Stimulated activated CD8-positive, alpha-beta memory T cell treated with anti-CD3 and anti-CD28 coated beads, Interleukin-7, amount 100 ng/mL, for 24 hours (primary cell): ENCODE measurements at places on chromosomes 7 and 10.

- DNase-seq = no peak
These were observed 270.0 kb downstream of the TRIL start for GRCh38 chr7:28688174-28688573.

DNA sequence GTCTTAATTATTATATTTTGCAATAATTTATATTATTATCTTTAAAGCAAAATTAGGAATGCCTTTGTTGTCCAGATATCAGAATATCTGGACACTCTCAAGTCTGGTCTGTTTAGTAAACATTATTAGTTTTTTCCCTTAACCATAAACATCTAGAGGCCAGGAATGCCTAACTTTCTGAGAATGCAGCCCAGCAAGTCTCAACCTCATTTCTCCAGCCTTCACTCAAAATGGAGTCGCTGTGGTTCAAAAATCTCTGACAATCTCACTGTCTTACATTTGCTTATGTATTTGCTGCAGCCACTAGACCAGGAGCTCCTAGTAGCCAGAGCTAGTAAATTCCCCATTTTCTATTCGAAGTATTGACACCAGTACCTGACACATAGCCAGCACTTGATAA is 49.7 kb upstream of the INHBA start:
- DNase-seq = no peak

- no peak for DNase-seq
These were observed 57.5 kb downstream of the ICA1 start for GRCh38 chr7:8204339-8205030.

DNA sequence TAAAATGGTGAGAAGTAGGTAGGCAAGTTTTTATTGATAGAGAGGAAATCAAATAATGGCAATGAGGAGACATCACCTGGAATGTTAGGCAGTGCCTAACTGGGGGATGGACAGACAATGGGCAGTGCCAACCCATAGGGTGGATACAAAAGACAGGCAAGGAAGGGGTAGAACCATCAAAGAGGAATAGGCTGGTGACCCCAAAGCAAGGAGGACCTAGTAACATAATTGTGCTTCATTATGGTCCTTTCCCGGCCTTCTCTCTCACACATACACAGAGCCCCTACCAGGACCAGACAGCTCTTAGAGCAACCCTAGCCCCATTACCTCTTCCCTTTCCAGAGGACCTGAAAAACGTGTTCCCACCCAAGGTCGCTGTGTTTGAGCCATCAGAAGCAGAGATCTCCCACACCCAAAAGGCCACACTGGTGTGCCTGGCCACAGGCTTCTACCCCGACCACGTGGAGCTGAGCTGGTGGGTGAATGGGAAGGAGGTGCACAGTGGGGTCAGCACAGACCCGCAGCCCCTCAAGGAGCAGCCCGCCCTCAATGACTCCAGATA is 30.0 kb downstream of the PRSS2 start:
- no peak for DNase-seq

GRCh38 chr10:11354823-11355222 is 256.6 kb downstream of the USP6NL start:
- no peak for DNase-seq

DNA sequence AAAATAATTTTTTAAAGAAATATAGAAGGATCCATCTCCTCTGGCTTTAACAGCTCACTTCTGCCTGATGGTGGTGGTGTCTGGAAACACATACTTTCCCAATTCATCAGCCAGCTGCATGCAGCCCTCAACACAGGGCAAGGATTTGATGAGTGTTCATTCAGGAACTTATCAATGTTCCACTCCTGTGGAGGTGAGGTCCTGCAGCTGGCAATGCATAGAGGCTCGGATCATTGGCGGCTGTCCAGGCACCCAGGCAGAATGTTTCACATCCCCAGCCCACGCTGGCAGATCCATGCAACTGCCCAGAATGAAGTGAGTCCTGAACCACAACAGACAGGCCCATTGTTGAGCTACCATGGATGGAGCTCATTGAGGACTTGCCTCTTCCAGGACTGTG is 55.2 kb upstream of the KCNMA1 start:
- DNase-seq = no peak

- no peak for DNase-seq
These were observed 41.9 kb downstream of the TES start for GRCh38 chr7:116252249-116252648.

DNA sequence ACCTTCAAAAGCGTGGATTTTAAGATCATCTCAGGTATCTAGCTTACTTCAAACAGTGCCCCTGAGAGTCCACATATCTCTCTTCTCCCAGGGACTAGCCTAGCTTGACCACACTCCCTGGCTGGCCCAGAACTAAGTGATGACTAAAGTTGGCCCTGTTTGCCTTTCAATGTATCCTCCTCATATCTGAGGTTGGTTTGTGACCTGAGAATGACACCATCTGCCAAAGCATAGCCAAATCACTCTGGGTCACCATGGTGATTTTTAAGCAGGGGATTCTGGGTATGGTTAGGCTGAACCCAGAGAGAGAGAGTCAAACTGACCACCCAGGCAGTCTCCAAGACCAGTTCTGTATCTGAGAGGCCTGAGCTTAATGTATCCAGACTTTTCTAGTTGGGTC is 16.2 kb downstream of the CNNM1 start:
- DNase-seq = no peak

DNA sequence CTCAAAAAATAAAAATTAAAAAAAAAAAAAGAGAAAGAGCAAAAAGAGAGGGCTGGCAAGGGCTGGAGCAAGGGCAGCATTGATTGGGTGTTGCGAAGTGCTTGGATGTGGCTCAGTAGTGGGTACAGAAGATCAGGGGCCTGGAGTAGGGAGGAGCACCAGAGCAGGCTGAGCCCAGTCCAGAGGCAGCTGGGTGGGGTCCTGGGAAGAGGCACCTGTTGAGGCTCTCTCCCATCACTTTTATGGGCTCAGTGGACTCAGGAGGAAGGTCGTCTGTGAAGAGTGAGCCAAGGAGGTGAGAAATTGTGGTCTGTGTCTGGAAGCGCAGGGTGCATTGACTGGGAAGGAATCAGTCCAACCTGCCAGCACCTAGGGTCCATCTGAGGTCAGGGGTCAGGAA is 11.8 kb upstream of the ZMIZ2 start:
- DNase-seq = no peak

- DNase-seq = no peak
These were observed 544 bp downstream of the GPRIN2 start for GRCh38 chr10:46555713-46556514.

DNA sequence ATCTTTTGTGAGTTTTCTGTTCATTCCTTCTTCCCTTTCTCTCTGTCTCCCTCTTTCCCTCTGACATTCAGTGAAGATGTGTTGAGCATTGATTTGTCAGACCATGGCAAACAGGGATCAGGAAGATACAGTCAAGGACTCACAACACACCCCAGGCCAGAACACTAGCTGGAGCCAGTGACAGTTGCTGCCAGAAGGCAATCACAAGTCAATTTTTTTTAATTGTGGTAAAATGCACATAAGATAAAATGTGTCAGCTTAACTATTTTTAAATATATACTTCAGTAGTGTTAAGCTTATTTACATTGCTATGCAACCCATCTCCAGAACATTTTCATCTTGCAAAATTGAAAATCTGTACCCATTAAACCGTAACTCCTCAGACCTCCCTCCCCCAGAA is 62.6 kb downstream of the TEX36 start:
- no peak for DNase-seq

DNA sequence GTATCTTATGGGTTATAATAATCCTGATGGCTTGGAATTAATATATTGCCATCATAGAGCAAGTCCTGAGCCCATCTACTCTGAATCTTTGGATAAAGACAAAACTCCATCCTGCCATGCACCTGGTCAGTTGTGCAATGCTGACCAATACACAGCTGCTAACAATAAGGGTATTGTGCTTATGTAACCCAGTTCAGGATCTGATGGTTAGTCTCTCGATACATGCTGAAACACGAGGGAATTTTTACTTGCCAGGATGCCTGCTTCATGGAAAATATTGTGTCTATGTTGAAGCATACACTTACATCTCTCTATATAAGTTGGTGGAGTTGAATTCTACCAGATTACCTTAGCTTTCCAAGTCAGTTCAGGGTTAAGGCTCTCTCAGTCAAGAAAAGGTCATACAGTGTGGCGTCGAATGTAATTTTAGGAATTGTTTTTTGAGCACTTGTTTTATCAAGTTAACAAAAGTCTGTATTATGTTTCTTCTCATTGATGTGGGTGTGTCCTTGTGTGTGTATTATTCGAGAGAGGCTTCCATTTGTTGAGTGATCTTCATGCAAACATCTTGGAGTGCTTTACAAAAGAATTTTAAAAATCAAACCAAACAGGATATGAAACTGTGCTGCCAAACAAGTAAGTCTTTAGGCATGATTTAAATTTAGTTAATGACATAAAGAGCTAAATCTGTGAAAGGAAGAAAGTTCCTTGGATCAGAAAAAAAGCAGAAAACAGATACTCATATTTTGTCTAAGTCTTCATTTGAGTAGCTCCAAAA is 449.1 kb downstream of the SUGCT start:
- DNase-seq = no peak
